ENCODE measurements at places on chromosomes 5 and 9. TPM values are rescaled to one million over a fixed set of nuclear protein-coding genes. Genes with fewer than 3 reads are reported as not detected.

- no peak for DNase-seq
Measured at GRCh38 chr5:161093100-161093499, 241.1 kb upstream of the ATP10B start.

GRCh38 chr9:105206496-105206820, 38.0 kb upstream of the SLC44A1 start:
- no peak for DNase-seq

GRCh38 chr9:98861781-98862504, 54.5 kb downstream of the GALNT12 start:
- no peak for DNase-seq

DNA sequence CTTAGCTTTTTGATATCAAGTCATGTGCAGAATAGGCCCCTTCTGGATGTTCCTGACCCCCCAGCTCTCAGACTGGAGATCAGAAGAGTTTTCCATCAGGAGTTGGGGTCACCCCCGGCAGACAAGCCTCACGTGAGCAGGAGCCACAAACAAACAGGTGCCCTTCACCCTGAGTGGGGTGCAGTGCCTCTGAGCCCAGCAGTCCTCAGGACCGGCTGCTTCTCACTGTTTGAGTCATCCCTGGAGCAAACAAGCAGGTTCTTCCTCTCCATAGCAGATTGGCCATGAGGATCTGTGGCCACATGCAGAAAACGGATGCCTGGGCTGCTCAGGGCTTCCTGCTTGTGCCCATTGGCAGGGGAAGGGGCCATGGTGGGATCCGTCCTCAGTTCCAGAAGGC, 47.0 kb downstream of the LRSAM1 start:
- DNase-seq = no peak

Gene CYLC2
- not detected for total RNA-seq
